Activated T-cell treated with anti-CD3 and anti-CD28 coated beads, Interleukin-2, amount 50 U/mL, for 24 hours (primary cell): ENCODE measurements at places on chromosomes 4 and X.

DNA sequence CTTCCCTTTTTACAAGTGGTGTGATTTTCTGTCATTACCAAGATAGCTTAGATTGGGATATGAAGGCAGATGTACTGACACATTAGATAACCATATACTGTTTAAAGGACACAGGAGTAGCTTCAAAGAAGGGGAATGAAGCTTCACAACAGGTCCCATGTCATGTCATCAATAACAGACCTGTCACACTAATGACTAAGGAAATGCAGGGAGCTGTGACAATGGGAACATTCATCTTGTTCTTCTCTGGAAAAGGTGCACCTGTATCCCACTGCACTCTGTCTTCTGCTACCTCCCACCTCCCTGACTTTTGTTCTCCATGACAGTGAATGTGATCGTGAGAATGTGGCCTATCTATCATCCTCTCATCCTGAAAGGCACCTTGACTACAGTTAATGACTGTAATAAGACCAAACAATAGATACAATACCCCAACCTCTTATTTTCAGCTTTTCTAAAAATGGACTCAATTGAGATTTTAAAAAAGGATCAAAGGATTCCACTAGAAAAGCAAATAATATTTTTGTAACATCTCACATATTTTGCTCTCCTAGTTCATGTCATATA, 472.5 kb downstream of the STPG2 start:
- no peak for DNase-seq

- DNase-seq = no peak
These were observed 30.6 kb downstream of the PCDH19 start for GRCh38 chrX:100379388-100379986.

GRCh38 chr4:138255917-138256597, 13.9 kb upstream of the SLC7A11 start:
- DNase-seq = no peak

DNA sequence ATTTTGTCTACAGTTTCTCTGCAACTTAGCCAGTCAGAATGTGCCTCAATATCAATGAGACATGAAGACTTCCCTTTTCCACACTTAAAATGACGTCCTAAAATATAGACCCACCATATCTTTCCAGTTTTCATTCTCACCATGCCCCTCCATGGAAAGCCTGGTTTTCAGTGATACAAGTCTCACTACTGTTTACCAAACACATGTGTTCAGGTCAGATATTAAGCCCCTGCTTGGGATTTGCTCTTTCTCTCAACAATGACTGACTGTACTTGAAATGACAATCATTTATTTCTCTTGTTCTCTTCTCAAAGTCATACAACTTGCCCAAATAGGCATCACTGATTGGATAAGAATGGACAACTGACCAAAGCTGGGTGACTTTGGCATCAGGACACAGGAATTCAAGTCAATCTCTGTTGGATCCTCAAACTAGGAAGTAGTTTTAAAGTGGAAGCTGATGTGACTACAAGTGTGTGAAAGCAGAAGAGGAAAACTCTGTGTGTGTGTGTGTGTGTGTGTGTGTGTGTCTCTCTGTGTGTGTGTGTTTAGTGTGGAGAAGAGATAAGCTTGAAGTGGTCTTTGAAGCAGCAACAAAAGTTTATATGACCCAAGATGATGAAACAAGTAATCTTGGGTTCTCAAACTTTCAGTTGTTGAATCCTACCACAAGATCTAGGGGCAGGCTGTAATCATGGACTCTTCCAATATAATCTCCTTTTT, 217.4 kb upstream of the FGF13 start:
- DNase-seq = no peak
